ENCODE measurements at places on chromosomes 2 and 18.

DNA sequence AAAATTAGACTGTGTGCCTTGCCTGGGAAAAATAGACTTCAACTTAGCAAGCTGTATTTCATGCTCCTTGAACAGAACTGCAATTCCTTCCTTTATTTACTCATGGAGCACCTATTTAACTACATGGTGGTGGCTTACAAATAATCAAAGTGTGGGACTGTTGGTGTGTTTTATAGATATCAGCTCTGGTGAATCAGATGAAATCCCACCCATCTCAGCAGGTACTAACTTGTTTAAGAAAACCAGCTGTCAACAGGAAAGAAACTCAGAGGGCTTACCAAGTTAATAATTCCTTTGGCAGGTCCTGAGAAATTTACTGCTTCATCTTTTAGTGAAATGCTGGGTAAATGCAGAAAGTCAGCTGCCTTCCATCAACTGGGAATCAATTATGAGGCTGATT is 830.6 kb downstream of the SLC4A3 start:
- DNase-seq: no peak
- H3K4me1 ChIP-seq: no peaks in the 10 kb centered on the region
- no peak overlapping the region for H3K27ac ChIP-seq

GRCh38 chr2:81894451-81894990 is 1590.0 kb upstream of the LRRTM1 start:
- DNase-seq: no peak
- H3K4me3 ChIP-seq: no peak overlapping the region
- no peaks in the 10 kb centered on the region for H3K36me3 ChIP-seq
- no peaks in the 10 kb centered on the region for H3K4me1 ChIP-seq
- H3K27me3 ChIP-seq: no peaks in the 10 kb centered on the region

- H3K4me1 ChIP-seq: no peaks in the 10 kb centered on the region
- H3K27ac ChIP-seq: no peak overlapping the region
- no peak for DNase-seq
- H3K27me3 ChIP-seq: no peaks in the 10 kb centered on the region
- H3K36me3 ChIP-seq: no peaks in the 10 kb centered on the region
These were observed 315.4 kb upstream of the CHST9 start for GRCh38 chr18:27500531-27500930.

DNA sequence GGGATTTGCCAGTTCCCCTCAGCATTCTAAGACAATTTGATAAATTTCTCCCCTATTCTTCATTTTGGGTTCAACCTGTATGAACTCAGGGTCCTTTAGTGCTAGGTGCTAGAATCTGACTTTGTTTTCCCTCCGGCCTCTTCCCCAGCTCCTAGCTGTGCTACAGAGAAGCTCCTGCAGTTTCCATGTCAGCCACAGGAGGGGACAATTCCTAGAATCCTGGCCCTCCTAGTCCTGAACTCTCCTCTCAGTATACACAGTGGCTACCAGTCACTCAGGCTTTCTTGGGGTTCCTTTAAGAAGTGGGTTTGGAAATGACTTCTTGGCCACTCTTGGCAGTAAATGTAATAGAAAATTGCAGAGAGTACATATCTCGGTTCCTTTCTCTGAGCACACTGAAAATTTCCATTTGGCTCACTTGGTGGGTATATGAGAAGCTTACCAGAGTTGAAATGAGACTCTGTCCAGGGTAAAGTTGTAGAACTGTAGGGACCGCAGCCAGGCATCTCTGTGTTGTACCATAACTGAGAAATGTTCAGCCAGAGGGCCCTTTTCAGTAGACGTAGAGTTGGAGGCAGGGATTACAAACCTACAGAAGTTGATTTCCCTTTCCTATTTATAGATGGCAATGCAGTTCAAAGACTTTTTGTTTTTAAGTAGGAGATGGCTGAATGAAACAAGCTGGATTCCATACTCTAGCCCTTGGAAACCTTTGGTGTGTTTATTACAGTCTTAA is 5.0 kb upstream of the CHST10 start:
- H3K4me3 ChIP-seq: no peak overlapping the region
- no peak overlapping the region for H3K27ac ChIP-seq
- H3K36me3 ChIP-seq: no peaks in the 10 kb centered on the region
- no peak for DNase-seq
- peaks cover 2% of the 10 kb centered on the region for H3K27me3 ChIP-seq

DNA sequence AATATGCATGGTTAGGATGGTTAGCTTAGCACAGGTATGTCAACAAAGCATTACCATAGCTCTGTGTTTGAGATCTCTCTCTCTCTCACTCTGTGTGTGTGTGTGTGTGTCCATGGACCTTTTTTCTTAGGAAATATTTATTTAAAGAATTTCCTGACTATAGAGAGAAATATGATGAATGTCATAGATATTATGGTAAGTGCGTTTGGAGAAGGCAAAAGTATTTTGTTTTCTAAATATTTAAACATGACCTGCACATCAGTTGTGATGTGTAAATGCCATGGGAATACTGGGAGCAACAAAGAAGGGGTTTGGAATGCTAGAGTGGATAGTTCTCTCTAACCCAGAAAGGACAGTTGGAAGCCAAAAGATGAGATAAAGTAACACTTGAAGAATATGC is 3.9 kb upstream of the TMEM178A start:
- peaks cover 41% of the 10 kb centered on the region for H3K27me3 ChIP-seq
- no peaks in the 10 kb centered on the region for H3K36me3 ChIP-seq
- H3K27ac ChIP-seq: no peak overlapping the region

DNA sequence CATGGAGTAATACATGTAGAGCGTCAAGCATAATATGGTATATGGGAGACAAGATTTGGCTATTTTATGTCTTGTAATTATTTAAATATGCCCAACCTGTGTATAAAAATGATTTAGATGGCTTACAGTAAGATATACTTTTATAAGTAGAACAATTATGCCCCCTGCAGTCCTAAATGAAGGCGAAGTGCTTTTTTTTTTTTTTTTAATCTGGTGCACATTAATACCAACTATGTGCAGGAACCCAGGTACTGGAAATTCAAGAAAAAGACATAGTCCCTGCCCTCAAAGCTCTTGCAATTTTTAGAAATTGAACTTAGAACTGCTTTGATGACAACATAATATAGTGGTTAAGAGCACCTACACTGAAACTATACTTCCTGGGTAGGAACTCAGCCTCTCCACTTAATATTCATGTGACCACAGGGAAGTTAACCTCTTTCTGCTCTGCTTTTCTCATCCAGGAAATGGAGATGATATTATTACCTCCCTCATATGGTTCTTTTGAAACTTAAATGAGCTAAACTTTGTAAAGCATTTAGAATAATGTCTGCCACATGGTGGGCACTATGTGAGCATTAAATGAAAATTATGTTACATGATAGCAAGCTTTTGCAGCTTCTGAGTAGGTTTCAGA is 38.1 kb downstream of the AFTPH start:
- no peak overlapping the region for H3K4me3 ChIP-seq
- no peak overlapping the region for H3K27ac ChIP-seq
- H3K27me3 ChIP-seq: no peaks in the 10 kb centered on the region
- no peak for DNase-seq
- peaks cover 8% of the 10 kb centered on the region for H3K36me3 ChIP-seq
- H3K4me1 ChIP-seq: peaks cover 45% of the 10 kb centered on the region

- H3K36me3 ChIP-seq: peaks cover 2% of the 10 kb centered on the region
- H3K27me3 ChIP-seq: peaks cover 6% of the 10 kb centered on the region
- H3K4me1 ChIP-seq: no peaks in the 10 kb centered on the region
- no peak overlapping the region for H3K27ac ChIP-seq
- DNase-seq: no peak
These were observed 208.0 kb downstream of the LOXHD1 start for GRCh38 chr18:46449033-46449432.

GRCh38 chr18:63160172-63160995 is 159.2 kb downstream of the BCL2 start:
- peak overlapping the region; percentile 99 for H3K27ac ChIP-seq
- H3K4me1 ChIP-seq: peaks cover 98% of the 10 kb centered on the region
- peaks cover 3% of the 10 kb centered on the region for H3K27me3 ChIP-seq
- H3K36me3 ChIP-seq: peaks cover 12% of the 10 kb centered on the region
- DNase-seq: no peak
- peak overlapping the region; percentile 83 for H3K4me3 ChIP-seq

GRCh38 chr2:238220892-238221521 is 17.5 kb upstream of the ILKAP start:
- no peaks in the 10 kb centered on the region for H3K36me3 ChIP-seq
- no peaks in the 10 kb centered on the region for H3K4me1 ChIP-seq
- no peak for DNase-seq
- peak overlapping the region; percentile 26 for H3K4me3 ChIP-seq
- H3K27ac ChIP-seq: no peak overlapping the region

Measured in activated naive CD8-positive, alpha-beta T cell treated with anti-CD3 and anti-CD28 coated beads, Interleukin-2, amount 50 U/mL, for 24 hours (primary cell).